ENCODE measurements at places on chromosomes 11 and 22.
A peak's percentile ranks its signal among the peaks of the same experiment; 100 is the strongest.

- no peak for DNase-seq
These were observed 80.5 kb downstream of the TP53I11 start for GRCh38 chr11:44870181-44870580.

DNA sequence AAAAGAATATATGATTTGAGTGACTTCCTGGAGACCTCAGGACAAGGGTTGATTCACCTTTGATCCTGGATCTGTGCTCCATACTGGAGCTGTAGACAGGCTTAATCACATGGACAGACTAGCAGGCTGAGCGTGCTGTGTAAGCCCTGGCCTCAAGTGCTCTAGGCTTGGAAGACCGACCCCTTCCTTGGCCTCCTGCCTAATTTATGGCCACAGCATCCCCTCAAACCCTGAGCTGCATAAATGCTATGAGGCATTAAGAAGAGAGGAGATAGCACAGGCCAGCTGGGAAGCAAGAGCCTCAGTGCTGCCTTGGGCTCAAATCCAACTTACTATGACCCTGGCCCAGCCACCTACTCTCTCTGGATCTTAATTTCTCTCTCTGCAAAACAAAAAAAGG is 385.1 kb downstream of the BUD13 start:
- no peak for DNase-seq

GRCh38 chr11:112965656-112966055 is 4.4 kb downstream of the NCAM1 start:
- no peak for DNase-seq

GRCh38 chr11:110345743-110346142 is 49.3 kb upstream of the RDX start:
- no peak for DNase-seq

DNA sequence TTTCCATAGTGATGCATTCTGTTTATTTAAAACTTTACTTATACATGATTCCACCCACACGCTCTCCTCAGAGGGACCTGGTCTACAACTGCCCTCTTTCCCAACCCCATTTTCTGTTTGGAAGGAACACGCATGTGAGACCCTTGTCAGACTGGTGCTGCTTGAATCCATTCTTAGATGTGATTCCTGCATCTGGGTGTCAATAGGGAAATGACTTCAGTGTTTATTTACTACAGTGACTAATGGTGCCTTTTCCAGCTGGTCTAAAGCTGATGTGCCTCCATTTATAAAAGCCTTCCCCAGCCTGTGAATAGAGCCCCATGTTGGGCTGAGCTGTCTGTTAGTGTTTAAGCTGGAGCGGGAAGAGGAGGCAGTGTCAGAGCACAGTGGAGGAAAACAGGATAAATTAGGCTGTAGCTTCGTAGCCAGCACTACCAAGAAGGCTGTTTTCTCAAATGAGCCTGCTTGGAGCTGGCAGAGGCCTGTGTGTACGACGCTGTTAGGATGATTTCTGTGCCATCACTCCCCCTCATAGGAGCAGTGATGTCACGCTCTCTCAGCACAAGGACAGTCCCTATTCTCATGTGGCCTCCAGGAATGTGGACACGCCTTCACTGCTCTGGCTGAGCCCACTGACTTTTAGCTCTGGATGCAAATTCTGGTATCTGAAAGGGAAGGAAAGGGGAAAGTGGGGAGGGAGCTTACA is 18.9 kb upstream of the C11orf96 start:
- no peak for DNase-seq

- no peak for DNase-seq
These were observed 136.7 kb downstream of the SPATA19 start for GRCh38 chr11:133708547-133709051.

GRCh38 chr22:22721681-22722354 is 77.4 kb downstream of the GGTLC2 start:
- no peak for DNase-seq

DNA sequence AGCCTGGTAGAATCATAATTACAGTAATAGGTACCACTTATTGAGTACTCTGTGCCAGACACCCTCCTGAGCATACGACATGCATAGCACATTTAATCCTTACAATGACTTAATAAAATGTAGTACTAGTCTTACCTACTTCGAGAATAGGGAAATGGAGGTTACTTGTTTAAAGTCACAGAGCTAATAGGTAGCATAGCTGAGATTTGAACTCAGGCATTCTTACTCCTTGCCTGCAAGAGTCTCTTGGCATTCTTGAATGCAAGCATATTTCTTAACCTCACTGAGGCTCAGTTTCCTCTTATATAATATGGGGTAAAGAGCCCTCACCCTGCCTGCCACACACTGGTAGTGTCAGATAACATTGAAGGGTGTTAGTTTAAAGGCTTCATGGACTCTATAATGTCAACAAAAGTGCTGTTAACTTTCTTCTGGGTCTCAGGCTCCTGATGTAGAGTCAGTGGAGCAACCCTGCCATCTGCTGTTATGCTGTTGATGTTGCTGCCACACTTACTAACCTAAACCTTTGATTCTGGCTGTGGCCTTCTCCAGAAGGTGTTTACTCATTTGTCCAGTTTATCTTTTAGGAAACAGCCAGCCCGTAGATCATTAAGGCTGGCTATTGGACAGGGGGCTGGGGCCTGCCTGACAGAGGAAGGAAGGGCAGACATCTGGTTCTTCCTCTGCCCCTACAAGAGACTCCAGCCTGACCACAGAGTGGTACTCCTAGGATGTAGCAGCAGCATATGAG is 18.9 kb downstream of the LIMK2 start:
- DNase-seq = peak; percentile 87

- no peak for DNase-seq
These were observed 4.5 kb downstream of the APOBEC3G start for GRCh38 chr22:39081598-39081997.

- DNase-seq = no peak
These were observed 29.9 kb upstream of the PPARA start for GRCh38 chr22:46120420-46120737.

GRCh38 chr11:111845276-111846028 is 25.9 kb downstream of the ALG9 start:
- DNase-seq = no peak

- no peak for DNase-seq
These were observed 1041.8 kb downstream of the TBC1D22A start for GRCh38 chr22:47804281-47804680.

- peak; percentile 91 for DNase-seq
These were observed at the start of gene PPM1F for GRCh38 chr22:21952586-21953571. PPM1F (minus strand) TSS chr22:21952848; CDS start chr22:21946048, 6,800 bp downstream.

DNA sequence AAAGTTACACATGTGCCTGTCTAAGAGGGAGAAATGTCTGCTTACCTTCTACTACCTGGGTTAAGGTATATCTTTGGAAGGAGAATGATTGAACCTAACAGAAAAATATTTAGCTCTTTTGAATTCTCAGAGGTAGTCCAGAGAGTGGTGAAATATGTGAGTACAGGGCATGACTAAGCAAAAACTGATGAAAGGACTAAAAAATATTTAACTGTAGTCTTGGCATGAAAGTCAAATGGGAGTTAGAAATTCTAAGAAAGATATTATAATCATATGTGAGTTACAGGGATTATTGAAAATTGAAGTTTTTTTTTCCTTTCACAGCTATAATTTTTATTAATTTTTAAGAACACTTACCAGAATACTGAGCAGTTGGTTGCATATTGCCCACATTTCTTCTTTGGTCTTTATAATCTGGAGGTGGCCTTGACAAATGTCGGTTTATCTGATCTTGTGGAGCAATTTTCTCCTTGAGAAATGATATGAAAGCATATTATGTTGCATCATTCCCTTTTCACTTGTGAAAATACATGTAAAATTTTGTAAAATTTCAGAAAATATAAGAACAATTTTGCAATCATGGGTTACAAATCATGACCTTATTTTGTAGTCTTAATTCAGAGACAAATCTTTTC is 61.4 kb upstream of the MTMR2 start:
- DNase-seq = no peak

DNA sequence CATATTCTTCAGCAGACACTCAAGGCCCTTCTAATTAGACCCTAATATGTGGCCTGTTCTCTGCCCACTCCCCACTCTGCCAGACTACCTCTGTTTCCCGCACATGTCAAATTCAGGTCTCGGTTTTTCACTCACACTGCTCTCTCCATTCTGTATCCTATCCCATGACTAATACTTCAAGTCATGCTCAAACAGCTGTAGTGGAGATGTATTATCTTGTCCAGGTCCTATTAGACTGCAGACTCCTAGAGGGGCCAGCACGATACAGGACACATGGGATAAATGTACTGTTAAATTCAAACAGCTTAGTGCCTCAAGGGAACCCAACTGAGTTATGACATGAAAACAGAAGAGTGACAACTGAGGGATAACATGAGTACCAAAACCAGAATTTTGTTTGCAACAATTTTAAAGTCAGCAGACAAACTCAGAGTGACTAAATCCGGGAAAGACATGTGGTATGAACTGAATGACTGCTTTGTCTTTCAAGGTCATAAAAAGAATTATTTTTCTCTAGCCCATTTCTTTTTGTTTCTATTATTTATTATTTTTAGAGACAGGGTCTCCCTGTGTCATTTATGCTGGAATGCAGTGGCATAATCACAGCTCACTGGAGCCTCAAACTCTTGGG is 20.5 kb downstream of the ATP6V1E1 start:
- no peak for DNase-seq

GRCh38 chr11:17173332-17173731 is 34.5 kb downstream of the PIK3C2A start:
- no peak for DNase-seq

DNA sequence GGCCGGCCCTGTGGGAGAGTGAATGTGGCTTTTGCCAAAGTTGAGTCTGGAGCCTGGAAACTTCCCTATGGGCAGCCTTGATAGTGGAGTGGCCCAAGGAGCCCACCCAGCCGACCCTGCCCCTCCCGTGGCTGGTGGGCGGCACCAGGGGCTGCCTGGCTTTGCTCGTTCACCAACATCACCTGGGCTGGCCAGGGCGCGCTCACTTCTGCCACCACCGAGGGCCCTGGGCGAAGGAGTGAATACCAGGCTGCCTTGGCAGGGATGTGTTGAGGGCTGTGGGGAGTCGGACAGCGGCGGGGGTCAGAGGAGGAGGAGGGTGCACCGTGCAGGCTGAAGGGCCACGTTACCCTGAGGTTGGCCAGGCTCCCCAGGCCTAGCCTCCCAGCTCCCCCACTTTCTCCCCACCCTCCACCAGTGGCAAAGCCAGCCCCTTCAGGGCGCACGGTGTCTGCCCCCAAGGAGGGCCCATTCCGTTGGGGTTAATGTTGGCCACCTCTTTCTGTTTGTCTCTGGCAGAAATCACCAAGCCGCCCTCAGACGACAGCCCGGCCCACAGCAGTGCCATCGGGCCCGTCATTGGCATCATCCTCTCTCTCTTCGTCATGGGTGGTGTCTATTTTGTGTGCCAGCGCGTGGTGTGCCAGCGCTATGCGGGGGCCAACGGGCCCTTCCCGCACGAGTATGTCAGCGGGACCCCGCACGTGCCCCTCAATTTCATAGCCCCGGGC is 22.5 kb upstream of the PPP6R3 start:
- DNase-seq = no peak

GRCh38 chr11:57094181-57094935 is 87.4 kb upstream of the LRRC55 start:
- DNase-seq = no peak

- DNase-seq = no peak
These were observed 2.9 kb downstream of the NAGA start for GRCh38 chr22:42067671-42068251.

GRCh38 chr11:119672597-119672996 is 56.4 kb downstream of the NECTIN1 start:
- no peak for DNase-seq

GRCh38 chr11:32953700-32954099 is 61.1 kb downstream of the QSER1 start:
- DNase-seq = no peak

GRCh38 chr11:35116762-35117640 is 22.0 kb upstream of the CD44 start:
- no peak for DNase-seq

DNA sequence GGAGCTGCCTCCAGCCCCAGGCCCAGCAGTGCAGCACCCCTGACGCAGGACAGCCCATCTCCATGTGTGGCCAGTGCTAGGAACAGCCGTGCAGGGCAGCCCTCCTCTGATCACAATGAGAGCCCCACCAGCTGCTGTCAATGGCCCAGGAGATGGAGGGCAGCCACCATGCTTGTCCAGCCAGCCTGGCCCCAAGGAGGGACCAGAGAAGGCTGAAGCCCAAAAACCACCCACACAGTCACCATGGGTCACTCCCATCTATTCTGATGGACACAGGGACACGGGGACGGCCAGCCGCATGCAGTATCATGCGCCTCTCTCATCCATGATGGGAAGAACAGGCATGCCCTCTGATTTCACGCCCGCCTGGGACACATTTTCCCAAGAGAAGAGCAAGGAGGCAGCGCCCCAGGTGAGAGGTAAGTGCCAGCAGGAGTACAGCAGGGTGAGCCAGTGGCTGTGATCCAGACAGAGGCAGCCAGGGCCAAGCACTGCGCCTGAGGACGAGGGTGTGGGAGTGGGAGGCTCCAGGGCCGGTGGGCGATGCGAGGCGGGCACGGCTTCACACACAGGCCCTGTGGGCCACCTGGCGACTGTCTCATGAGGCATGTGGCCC is 33.6 kb upstream of the GNB1L start:
- no peak for DNase-seq

DNA sequence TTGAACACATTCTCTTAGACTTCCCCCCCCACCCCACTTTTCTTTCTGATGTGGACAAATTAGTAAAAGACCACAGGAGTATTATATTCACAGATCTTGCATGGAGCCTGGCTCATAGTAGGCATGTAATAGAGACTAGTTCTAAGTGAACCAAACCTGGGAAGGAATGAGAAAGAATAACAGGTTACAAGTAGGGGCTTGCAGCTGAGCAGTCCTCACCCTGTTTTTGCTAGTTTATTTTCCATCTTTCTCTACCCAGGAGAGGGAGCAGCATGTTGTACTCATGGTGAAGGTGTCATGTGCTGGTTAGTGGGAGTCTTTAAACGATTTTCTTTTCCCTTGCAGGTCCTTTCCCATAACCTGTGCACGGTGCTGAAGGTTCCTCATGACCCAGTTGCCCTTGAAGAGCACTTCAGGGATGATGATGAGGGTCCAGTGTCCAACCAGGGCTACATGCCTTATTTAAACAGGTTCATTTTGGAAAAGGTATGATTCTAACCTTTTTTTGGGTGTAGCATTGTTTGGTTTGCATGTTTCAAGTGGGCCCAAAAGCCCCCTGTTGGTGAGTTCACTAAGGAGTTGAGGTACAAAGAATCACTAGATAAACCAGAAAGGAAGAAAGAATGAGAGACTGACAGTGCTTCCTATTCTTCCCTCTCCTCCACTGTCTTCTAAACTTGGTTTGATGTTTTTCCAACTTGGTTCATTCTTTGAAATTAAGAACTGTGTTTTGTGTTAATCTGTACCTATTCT is 30.1 kb downstream of the SWAP70 start:
- DNase-seq = no peak

- no peak for DNase-seq
These were observed 1156.8 kb downstream of the LRRC4C start for GRCh38 chr11:40302669-40303068.

All from hematopoietic multipotent progenitor cell treated with erythropoietin and hydrocortisone succinate and interleukin-3 and kit ligand, for 17 days (in vitro differentiated cells).